T-helper 9 cell (primary cell): ENCODE measurements at places on chromosomes 16 and 17.

DNA sequence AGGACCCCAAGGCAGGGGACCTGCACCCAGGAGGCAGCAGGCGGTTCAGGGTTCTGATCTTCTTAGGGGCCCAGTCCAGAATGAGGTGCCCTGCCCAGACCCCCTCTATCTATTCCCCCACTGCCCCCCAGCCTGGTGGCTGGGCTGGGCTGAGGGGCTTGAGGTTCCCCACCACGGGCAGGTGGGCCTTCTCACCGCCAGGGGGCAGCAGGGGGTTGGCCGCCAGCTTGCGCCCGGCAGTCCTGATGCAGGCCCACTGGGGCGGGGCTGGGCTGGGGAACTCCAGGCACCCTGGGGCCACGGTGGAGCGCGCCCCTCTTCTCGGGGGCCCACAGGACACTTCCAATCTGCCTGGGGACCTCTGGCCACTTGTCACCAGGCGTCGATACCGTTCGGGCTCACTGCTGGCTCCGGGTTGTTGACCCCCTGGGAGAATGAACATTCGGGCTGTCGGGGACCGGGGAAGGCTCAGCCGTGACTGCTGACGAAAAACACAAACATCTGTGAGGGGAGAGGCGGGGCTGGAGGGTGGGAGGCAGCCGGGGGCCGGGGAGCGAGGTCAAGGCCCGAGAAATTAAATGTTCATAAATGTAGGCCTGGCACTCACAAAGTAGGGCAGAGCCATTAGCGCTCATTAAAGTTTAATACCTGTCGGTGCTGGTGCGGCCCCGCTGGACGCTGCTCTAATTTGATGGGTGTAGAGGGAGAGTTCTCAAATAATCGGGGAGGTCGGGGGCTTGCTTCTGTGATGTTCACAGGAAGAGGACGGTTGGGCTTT lies 219.3 kb upstream of the GSE1 start:
- DNase-seq, result peak; percentile 65

GRCh38 chr16:12110361-12111107 lies 134.0 kb downstream of the SNX29 start:
- no peak for DNase-seq

DNA sequence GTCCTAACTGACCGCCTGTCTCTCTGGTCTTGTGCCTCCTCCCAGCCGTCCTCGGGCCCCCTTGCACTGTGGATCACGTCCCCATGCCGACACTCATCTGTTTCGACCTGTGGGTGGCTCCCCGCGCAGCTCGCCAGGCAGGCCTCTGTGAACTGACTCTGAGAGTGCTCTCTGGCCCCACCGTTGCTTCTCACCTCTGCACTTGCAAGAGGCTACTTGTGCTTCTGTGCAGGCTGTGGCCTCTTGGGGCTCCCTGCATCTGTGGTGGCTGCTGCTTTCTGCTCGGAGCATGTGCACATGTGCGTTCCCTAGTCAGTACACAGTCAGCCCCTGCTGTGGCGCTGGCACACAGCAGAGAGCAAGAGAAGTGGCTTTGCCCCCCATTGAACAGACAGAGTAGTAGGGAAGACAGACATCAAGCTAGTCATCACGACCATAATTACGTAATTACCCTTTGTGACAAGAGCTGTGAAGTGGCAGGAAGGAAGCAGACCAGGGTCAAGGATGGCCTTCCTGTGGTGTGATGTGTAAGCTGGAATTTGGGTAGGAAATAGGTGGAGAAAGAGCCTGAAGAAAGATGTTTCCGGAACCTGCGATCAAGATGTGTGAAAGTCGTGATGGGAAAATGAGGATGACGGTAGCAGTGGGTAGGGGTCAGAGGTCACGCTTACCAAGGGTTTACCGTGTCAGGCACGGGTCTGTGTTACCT lies 256.0 kb upstream of the CACNG5 start:
- DNase-seq, result no peak

- no peak for DNase-seq
Measured at GRCh38 chr17:40312131-40312731, 3.3 kb downstream of the RARA start.

DNA sequence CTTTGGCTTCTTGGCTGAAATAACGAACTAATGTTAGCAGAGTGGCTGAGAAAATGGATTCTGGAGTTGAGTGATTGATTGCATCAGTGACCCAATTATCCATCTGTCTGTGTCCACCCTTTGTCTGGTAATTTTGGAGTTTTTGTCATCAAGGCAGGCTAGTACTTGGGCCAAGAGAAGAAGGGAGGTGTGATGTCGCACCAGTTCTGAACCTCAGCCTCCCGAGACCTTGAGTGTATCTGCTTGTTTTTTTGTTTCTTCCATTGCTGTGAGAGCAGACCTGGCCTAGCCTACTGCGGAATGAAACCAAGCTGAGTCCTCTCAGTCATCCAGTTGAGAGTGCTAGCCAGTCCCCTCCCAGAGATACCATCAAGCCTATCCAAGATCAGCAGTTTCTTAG lies 4.5 kb downstream of the ABCA8 start:
- DNase-seq, result no peak

DNA sequence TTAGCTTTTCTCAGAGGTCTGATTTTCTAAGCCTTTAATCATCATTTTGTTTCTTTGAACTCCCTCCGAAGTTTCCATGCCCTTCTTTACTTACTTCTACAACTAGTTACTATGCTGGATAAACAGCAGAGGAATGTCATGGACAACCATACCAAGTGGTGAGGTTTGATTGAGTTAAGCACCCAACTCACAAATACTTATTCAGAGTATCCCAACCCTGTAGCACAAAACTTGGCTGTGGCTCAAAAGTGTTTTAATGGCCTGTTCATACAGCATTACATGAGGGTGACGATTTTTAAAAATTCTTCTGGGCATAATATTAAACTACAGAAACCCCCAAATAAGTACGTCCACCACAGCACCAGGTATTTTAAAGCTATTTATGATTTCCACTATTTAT lies 946.8 kb upstream of the SOX9 start:
- no peak for DNase-seq

GRCh38 chr16:16871196-16871595 lies 492.3 kb downstream of the NPIPA7 start:
- DNase-seq, result no peak

DNA sequence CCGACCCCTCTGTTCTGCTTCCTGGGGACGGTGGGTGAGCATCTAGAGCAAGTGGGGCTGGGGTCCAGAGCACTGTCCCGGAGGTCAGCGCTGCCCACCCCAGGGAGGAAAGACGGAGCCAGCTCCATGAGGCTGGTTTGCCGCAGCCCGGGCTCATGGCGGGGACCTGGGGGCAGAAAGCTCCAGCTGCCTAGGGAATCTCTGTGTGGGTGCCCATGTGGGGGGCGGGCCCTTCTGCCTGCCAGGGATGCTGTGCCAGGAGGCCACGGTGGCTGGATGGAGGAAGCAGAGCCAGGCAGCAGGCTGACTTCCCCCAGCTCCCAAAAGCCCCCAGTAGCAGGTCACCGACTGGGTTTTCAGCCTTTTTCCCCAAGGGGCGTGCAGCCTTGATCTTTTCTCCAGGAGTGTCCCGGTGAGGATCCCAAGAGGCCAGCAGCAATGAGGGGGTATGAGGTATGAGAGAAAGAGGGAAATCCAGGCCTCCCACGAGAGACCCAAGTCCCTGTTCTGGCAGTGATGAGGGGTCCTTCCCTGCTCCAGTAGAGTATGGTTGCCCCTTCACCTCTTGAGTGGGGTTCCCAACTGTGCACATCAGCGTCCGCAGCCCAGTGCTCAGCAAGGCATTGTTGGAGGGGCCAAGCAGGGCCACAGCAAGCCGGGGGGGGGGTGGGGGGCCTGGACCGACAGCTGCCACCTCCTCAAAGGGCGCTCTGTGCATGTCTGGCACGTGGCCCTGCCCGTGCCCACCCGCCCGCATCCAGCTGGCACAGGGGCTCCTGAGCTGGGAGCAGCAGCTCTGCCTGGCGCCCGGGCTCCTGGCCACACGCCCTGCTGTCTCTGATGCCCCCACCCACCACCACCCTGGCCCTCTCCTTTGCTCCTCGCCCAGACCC lies 15.6 kb upstream of the BCAR1 start:
- DNase-seq, result no peak

DNA sequence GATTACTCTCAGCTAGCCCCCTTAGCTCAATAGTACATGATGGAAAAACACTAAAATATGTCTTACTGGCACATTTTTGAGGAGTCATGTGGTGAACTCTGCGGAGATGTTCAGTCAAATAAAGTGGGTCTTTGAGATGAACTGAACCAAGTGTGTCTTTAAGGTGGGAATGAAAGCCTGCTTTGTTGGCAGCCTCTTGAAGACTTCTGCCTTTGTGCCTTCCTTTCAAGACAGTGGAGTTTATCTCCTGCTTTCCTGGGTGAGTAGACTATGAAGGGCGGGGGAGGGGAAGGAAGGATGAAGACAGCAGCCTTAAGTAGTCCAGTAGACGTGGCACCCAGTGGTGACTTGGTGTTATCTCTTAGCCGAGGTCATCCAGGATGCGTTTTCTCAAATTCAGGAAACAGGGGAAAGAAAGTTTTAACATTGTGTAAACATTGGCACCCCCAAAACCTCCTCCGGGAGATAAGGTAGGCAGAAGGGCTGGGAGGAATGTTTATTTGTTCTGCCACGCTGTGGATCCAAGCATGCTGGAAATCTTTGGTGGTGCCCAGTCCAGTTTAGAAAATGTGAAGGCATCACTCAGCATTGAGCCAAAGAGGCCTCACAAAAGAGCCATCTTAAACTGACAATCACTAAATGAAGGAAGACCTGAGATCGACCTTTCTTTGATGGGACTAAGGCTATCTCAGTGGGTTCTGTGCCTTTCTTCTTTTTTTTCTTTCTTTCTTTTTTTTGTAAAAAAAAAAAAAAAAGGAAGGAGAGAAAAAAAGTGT lies 220.6 kb downstream of the FTO start:
- no peak for DNase-seq
